ENCODE measurements at places on chromosomes 2 and 18.
A peak's percentile ranks its signal among the peaks of the same experiment; 100 is the strongest.

- peak; percentile 76 for DNase-seq
These were observed 88.6 kb upstream of the EML6 start for GRCh38 chr2:54634564-54635511.

- DNase-seq = no peak
These were observed 243.4 kb downstream of the ALPK2 start for GRCh38 chr18:58385472-58385871.

- DNase-seq = no peak
These were observed 85.9 kb downstream of the USP40 start for GRCh38 chr2:233480490-233481202.

GRCh38 chr2:69177785-69178636 lies 165.0 kb downstream of the ANTXR1 start:
- peak; percentile 97 for DNase-seq

- DNase-seq = no peak
These were observed 17.1 kb downstream of the ARHGAP15 start for GRCh38 chr2:143146366-143146765.

DNA sequence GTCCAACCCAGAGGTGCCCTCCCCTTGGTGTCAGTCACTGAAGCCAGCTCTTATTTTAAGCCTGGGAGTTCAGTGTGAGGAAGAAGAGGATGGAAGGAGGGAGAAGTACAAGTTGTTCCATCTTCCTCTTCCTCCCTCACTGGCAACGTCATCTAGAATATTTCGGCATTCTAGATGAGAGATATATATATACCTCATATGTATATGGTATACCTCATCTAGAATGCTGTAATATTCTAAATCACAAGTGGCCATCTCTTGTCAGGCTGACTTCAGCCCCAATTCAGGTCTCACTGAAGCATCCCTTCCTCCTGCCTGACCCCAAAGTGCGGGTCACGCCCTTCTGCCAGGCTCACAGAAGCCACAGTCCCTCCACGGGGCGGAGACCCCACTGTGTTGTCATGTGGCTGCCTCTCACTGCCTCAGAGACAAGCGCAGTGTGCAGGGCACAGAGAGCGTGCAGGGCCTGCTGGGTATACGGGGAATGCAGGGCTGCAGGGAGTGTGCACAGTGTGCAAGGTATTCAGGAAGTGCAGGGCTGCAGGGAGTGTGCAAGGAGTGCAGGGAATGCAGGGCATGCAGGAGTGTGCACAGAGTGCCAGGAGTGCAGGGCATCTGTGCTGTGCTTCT lies 32.8 kb upstream of the B3GNT7 start:
- DNase-seq = no peak

All from GM23248 (cell line).